ENCODE measurements at places on chromosomes 1 and 21.

DNA sequence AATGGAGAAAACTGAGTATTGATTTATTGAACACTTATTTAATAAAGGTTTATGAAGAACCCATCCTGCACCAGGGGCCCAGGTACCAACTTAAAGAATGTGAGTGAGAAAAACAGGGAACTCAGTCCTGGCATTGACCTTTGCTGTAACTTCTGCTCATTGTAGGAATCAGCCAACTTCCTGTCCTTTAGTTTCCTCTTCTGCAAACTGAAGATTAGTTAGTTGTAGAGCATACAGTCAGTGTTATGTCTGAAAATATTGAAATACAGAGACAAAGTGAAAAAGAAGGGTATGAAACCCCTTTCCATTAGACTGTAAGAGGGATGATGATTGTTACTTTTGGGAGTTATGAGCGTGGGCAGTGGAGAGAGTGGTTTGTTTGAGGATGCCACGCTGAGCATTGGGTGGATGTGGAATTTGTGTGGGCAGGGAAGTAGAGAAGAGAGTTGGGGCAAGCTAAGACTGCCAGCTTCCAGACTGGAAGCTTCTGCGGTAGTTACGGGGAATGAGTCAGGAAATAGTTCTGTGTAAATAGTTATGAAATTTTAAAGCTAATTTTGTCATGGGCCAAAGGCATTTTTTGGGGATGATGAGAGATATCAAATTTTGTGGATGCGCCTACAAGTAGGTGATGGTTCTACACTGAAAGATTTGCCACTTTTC is 89.2 kb downstream of the GPR88 start:
- DNase-seq: no peak

DNA sequence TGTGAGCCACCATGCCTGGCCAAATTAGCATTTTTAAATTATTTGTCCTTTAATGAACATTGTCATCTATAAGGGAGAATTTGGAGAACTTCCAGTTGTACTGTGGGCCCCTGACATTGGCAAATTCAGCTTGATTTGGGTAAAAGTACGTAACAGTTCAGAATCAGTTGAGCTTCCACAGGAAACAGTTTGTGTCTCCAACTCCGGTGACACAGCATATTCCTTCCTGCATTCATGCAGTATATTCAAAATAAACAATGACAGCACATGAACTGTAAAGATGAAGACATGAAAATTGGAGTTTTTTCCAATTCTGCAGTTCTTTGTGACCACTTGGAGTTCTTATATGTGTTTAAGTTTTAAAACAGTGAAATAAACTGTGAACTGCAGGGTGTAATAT is 28.2 kb downstream of the RNF220 start:
- DNase-seq: no peak

- DNase-seq: no peak
These were observed 44.2 kb upstream of the ECE1 start for GRCh38 chr1:21334214-21335087.

- no peak for DNase-seq
These were observed 12.2 kb downstream of the SPATA46 start for GRCh38 chr1:162364498-162364897.

DNA sequence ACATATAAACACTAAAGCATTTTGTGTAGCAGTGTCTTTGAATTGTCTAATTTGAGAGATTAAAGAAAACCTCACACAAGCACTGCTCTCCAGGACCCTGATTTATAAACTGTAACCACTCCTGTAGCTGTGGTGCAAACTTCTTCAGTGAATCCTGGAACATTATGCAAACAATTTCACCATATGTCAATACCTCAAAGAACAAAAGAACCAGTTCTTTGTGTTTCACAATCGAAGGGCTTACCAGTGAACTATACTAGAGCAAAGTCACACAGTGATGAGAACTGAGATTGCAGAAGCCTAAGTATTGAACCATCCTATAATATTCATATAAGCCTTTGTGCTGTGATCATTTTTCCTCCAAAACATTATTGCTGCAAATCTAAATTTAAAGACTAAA is 21.5 kb downstream of the DPH5 start:
- no peak for DNase-seq

GRCh38 chr21:38743772-38744529 is 61.8 kb upstream of the ETS2 start:
- DNase-seq: no peak

- no peak for DNase-seq
These were observed 478 bp upstream of the PRDM2 start for GRCh38 chr1:13699510-13699909.

DNA sequence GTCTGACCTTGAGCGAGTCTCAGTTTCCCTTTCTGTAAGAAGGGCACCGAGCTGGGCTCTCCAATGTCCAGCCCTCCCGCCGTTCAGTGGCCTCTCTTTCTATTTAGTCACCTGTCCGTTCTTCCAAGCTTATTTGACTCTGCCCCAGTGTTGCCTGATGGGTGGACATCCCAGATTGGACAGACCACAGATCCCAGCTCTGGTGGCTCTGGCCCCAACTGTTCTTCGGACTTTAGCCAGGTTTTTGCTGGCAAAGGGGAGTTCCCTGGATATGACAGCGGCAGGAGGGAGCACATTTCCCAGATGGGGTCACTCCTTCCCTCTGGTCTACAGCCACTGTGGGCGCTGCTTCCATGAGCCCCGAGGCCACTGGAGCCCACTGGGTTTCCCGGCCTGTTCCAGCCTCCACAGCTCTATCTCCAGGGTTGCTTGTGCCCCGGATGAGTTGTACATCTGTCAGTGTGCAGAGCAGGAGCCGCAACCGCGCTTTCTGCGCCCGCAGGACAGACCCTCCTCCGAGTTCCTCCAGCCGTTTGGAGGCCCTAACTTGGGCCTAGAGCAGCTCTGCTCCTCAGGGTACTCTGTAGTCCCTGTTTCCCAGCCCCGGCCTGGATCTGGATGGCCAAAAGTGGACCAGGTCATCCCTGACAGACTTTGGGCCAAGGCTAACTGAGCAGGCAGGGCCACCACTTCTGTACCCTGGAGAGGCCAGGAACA is 3.8 kb downstream of the DMBX1 start:
- DNase-seq: no peak

DNA sequence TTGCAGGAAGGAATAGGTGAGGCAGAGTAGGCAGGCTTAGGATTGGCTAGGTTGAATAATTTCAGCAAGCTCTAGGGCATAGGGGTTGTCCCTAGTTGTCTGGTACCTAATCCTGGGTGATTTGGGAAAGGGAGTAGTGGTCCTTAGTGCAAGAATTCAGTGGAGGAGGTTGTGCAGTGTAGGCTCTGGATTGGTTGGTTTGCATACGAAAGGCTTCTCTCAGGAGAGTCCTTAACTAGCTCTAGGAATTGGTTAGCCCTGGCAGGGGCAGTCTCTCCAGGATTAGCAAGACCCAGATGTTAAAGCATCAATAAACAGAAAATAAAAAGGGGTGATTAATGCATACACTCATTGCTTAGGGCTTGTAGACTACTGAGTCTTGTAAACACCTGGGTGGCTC is 9.6 kb upstream of the CD101 start:
- DNase-seq: no peak

- DNase-seq: no peak
These were observed 23.3 kb upstream of the OTUD3 start for GRCh38 chr1:19858893-19859292.

GRCh38 chr21:42316891-42317290 is 1.7 kb upstream of the TFF3 start:
- DNase-seq: no peak

DNA sequence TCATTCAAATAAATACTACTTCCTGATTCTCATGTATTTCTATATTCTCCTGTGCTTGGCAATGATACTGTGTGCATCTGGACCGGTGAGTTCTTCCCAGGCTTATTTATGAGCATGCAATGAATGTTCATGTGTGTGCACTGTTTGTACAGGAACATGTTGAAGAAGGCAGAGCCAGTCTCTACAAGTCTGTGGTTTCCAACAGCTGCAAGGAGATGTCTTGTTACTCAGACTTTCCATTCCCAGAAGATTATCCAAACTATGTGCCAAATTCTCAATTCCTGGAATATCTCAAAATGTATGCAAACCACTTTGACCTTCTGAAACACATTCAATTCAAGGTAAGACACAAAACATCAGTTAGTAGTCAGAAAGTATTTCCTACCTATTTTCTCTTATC is 19.1 kb downstream of the FMO1 start:
- no peak for DNase-seq

DNA sequence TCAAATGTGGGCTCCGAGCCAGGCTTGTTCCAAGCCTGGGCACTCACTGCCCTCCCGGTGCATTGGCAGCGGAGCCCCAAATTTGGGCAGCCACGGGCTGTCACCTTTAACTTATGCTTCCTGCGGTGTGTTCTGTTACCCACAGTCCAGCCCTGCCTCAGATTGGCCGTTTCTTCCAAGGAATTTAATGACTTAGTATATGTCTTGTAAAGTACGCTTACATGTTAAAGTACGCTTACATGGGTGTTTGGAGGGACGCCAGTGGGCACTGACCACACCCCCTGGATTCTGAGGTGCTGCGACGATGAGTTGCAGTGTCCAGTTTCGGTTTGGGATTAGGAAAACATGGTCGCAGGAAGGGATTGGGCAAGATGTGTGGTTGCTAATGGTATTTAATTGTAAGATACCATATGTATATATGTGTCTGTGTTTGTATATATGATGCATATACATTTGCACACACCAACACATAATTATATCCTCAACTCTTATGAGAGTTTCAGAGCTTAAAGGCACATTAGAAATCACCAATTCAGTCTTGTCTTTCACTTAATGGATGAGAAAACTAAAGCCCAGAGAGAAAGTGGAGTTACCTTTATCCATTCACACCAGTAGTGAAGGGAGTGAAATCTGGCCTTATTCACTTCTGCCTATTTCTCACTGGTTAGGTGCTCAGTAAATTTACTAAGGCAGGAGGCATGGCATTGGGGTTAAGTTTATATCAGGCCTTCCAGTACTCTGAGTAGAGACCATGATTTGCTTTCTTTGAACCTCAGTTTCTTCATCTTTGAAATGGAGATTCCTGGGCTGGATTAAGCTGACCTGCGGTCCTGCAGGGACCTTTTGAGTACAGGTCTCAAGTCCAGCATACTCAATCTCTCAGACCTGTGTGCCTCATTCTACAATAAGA is 1.0 kb downstream of the SMYD2 start:
- peak; percentile 60 for DNase-seq

DNA sequence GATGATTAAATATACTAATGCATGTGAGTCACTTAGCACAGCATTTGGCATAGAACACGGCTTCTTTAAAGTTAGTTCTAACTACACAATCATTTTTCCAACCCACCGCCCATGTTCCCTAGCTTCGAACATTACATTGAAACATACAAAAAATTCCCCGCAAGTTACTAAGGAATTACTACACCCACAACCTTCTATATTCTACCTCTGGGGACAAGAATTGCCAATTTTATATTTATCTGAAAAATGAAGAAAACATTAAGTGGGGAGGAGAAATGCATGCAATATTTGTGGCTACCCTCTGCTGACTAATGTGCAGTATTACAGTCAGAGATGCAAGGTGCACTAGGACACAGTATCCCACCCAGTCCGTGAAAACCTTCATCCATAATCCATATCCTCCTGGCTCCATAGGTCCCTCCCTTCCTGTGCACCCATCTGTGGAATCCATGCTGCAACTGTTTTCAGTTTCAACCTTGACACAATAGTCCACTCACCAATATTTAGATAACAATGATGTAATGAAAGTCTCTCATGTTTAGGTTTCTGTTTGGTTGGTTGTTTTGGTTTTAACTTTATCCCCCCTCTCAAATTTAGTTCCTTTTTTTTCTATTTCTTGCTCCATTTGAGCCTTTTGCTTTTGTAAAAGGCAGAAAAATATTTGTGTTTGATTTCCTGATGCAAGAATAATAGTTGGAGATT is 31.6 kb downstream of the RGS5 start:
- peak; percentile 17 for DNase-seq

GRCh38 chr1:111842411-111842810 is 86.7 kb downstream of the DDX20 start:
- DNase-seq: no peak

- no peak for DNase-seq
These were observed 61.7 kb downstream of the XCL2 start for GRCh38 chr1:168482106-168482505.

DNA sequence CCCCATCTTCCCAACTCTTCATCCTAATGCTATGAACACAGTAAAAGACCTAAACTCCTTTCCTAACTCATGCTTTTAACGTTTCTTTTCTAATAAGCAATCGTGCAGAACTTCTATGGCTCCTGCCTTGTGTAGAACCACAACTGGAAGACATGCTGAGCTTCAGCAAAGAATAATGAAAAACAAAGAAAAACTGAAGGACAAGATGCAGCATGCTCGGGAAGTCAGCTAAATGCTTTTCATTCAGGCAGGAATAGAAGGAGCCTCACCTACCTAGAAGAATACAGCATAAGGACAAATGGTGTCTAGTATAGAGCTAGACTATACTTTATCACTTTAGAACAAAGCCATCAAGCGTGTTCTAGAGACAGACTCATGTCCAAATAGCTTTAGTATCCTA is 45.9 kb downstream of the LUZP1 start:
- no peak for DNase-seq

GRCh38 chr21:43331962-43332828 is 94.7 kb downstream of the SIK1 start:
- no peak for DNase-seq

GRCh38 chr1:97144527-97144926 is 422.9 kb downstream of the PTBP2 start:
- DNase-seq: no peak

- DNase-seq: no peak
These were observed 41.2 kb downstream of the SKI start for GRCh38 chr1:2269193-2269921.

DNA sequence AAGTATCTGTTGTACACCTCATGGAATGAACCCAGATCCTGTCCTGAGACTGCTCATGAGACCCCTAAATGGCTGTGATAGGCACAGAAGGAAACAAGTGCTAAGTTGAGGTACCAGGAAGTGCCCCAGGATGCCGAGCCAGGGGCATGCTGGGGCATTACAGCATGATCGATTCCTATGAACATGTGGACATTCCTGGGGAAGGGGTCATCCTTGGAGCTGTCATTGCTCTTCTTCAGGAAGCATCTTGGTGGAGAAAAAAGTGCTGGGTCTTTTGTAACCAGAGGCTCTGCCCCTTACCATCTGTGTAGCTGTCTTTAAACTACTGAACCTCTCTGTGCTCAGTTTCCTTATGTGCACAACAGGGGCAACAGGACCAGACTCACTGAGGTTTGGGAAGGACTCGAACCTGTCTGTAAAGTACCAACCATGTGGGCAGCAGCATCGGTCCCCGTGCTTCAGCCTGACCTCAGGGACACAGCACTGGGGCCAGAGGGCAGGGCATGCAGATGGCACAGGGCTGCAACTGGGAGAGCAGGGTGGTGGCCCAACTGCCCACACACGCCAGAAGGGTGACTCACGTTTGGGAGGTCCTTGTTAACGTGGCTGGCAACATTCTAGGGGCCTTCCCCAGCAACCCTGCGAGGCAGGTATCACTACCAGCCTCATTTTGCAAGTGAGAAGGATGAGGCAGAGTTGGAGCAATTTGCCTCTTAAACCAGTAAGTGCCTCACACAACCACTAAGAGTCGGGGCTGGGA is 142.3 kb upstream of the EDN2 start:
- no peak for DNase-seq

- DNase-seq: no peak
These were observed 57.6 kb upstream of the FMO3 start for GRCh38 chr1:171032822-171033702.

- no peak for DNase-seq
These were observed 9.5 kb downstream of the SLC6A9 start for GRCh38 chr1:44021581-44022321.
